Activated naive CD4-positive, alpha-beta T cell treated with anti-CD3 and anti-CD28 coated beads, Interleukin-2, amount 10 ng/mL, durations not matched to agents 7 days and 5 days (primary cell): ENCODE measurements at places on chromosomes 4 and X.

DNA sequence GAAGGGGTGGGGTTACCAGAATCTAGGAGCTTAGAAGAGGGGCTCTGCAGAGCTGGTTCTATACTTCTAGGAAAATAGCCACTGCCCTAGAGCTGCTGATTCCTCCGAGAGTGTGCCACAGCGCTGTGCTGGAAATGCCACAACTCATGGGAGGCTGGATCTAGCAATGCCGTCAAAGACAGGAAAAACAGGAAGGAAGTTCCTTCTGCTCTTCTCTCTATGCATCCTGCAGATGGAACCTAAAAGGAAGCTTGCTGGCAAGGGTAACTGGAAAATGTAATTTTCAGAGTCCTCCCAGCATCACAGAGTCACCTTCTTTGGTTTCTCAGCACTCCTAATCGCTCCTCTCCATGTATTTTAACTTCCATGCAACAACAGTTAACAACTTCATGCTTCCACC, 121.2 kb upstream of the TLL1 start:
- no peak overlapping the region for H3K27ac ChIP-seq
- no peak overlapping the region for H3K4me3 ChIP-seq
- H3K36me3 ChIP-seq, result no peaks in the 10 kb centered on the region
- no peaks in the 10 kb centered on the region for H3K27me3 ChIP-seq
- no peak for DNase-seq
- H3K4me1 ChIP-seq, result no peaks in the 10 kb centered on the region

GRCh38 chr4:2249526-2250356, 7.8 kb upstream of the HAUS3 start:
- H3K27ac ChIP-seq, result no peak overlapping the region
- peak; percentile 14 for DNase-seq
- H3K4me1 ChIP-seq, result peaks cover 10% of the 10 kb centered on the region
- peaks cover 2% of the 10 kb centered on the region for H3K36me3 ChIP-seq
- H3K27me3 ChIP-seq, result no peaks in the 10 kb centered on the region

- H3K4me1 ChIP-seq, result no peaks in the 10 kb centered on the region
- no peaks in the 10 kb centered on the region for H3K36me3 ChIP-seq
- DNase-seq, result no peak
Observed at GRCh38 chr4:34845926-34846325, 1398.4 kb downstream of the ARAP2 start.

- H3K36me3 ChIP-seq, result no peaks in the 10 kb centered on the region
- no peak for DNase-seq
- no peak overlapping the region for H3K4me3 ChIP-seq
- no peaks in the 10 kb centered on the region for H3K27me3 ChIP-seq
Observed at GRCh38 chr4:79788884-79789283, 284.1 kb downstream of the ANTXR2 start.

DNA sequence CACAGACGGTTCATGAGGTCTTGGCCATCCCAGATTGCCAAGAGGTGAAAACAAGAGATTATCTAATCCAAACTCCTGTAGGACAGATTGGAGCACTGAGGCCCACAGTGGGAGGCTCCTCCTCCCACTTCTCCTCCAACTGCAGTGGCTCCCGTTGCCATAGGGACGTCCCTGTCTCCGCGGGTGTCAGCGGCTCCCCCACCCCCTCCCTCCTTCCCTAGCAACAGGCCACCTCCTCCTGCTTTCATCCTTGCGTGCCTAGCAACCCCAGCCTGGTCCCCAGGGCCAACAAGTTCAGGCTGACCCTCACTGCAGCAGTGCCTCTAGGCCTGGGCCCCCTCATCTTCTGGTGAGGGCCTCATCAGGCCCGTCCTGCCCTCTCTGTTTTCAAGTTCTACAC, 6.8 kb upstream of the IQSEC2 start:
- peaks cover 35% of the 10 kb centered on the region for H3K4me1 ChIP-seq
- DNase-seq, result peak; percentile 54
- H3K36me3 ChIP-seq, result no peaks in the 10 kb centered on the region
- peak overlapping the region; percentile 69 for H3K4me3 ChIP-seq
- H3K27me3 ChIP-seq, result peaks cover 6% of the 10 kb centered on the region

- H3K27me3 ChIP-seq, result no peaks in the 10 kb centered on the region
- H3K27ac ChIP-seq, result no peak overlapping the region
- peaks cover 20% of the 10 kb centered on the region for H3K4me1 ChIP-seq
- no peak for DNase-seq
- no peak overlapping the region for H3K4me3 ChIP-seq
- H3K36me3 ChIP-seq, result no peaks in the 10 kb centered on the region
Observed at GRCh38 chr4:184292465-184292867, 74.8 kb upstream of the ENPP6 start.

GRCh38 chr4:56537147-56537546, 31.6 kb downstream of the ARL9 start:
- H3K36me3 ChIP-seq, result no peaks in the 10 kb centered on the region
- DNase-seq, result no peak
- no peak overlapping the region for H3K4me3 ChIP-seq
- H3K4me1 ChIP-seq, result no peaks in the 10 kb centered on the region
- H3K27ac ChIP-seq, result no peak overlapping the region

- no peak overlapping the region for H3K27ac ChIP-seq
- H3K4me1 ChIP-seq, result no peaks in the 10 kb centered on the region
- H3K36me3 ChIP-seq, result no peaks in the 10 kb centered on the region
- no peak for DNase-seq
- H3K27me3 ChIP-seq, result no peaks in the 10 kb centered on the region
- H3K4me3 ChIP-seq, result no peak overlapping the region
Observed at GRCh38 chr4:156820931-156821330, 150.7 kb downstream of the PDGFC start.

DNA sequence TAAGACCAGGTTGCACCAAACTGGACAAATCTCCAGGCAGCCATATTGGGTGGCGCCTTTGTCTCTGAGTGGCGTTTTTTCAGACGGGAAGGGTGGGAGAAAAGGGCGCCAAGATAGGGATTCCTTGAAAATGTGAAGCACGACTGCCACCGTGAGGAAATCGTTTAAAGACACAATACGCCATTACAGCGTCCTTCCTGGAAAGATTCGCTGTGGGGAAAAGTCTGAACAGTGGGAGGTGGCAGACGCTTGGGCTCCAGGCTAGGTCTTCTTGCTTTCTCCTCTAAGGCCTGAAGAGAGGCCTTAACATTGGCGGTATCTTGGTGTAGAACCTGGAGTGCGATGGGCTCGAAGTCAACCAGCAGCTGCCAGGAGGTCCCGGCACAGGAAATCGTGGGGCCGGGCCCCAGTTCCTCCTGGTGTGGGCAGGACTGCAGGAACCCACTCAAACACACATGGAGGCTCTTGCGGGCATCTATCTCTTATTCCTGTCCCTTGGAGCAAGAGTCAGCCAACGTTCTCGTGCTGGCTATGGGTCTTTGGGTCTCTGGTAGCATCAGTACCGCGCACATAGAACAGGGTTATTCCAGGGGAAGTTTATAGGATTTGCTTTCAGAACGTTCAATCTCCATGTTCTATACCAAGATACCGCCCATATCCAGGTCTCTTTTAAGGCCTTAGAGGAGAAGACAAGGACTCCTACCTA, 208.8 kb downstream of the OR13H1 start:
- no peaks in the 10 kb centered on the region for H3K4me1 ChIP-seq
- H3K27me3 ChIP-seq, result no peaks in the 10 kb centered on the region
- no peak overlapping the region for H3K4me3 ChIP-seq
- no peak for DNase-seq
- H3K27ac ChIP-seq, result no peak overlapping the region

DNA sequence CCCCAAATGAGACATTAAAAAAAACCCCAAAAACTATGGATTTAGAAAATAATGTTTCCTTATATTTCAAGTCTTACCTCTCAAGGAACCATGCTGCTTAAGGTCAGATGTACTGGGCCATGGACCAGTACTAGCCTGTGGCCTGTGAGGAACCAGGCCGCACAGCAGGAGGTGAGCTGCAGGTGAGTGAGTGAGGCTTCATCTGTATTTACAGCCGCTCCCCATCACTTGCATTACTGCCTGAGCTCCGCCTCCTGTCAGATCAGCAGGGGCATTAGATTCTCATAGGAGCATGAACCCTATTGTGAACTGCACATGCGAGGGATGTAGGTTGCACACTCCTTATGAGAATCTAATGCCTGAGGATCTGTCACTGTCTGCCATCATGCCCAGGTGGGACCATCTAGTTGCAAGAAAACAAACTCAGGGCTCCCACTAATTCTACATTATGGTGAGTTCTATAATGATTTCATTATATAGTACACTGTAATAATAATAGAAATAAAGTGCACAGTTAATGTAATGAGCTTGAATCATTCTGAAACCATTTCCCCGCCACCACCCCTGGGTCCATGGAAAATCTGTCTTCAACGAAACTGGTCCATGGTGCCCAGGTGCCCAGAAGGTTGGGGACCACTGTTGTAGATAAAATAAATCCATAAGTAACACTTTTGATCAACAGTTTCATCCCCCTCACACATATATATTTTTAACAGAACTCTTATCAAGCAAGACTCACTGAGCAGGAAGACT, 105.3 kb upstream of the CBR4 start:
- no peaks in the 10 kb centered on the region for H3K27me3 ChIP-seq
- H3K36me3 ChIP-seq, result no peaks in the 10 kb centered on the region
- no peak overlapping the region for H3K4me3 ChIP-seq
- no peak for DNase-seq
- H3K27ac ChIP-seq, result no peak overlapping the region

DNA sequence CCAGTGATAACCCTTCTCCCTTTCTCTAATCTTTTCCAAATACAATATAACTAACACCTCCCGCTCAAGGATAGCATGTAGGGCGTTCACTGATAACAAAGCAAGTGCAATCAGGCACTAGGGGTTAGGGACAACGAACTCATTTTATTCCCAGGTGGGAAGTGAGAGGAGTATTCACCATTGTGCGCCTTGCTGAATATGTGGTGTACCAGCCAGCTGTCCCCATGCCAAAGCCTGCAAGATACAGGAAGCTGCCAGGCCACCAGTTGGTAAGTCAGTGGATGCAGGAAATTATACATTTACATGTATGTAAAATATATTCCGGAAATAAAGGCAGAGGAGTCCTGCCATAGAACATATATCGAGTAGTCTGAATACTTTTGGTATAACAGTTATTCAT, 6.3 kb upstream of the HPRT1 start:
- no peaks in the 10 kb centered on the region for H3K27me3 ChIP-seq
- no peaks in the 10 kb centered on the region for H3K36me3 ChIP-seq

DNA sequence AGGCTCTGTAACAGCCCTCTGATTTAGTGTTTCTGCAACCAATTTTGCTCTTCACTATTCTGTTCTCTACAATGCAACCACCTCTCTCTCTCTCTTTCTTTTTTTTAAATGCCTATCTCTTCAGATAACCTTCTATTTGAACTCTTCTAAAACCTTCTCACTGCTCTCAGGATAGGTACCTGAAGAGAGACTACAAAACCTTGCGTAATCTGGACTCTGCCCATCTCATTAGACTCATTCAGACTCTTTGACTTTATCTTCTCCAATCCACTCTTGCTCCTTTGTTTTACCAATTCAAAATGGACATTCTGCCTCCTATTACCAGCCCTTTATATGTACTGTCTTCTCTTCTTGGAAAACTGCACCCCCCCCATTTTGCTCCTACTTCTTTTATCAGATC, 291.6 kb downstream of the CAMK2D start:
- H3K4me3 ChIP-seq, result no peak overlapping the region
- peaks cover 20% of the 10 kb centered on the region for H3K36me3 ChIP-seq
- no peaks in the 10 kb centered on the region for H3K4me1 ChIP-seq
- DNase-seq, result no peak
- no peaks in the 10 kb centered on the region for H3K27me3 ChIP-seq

DNA sequence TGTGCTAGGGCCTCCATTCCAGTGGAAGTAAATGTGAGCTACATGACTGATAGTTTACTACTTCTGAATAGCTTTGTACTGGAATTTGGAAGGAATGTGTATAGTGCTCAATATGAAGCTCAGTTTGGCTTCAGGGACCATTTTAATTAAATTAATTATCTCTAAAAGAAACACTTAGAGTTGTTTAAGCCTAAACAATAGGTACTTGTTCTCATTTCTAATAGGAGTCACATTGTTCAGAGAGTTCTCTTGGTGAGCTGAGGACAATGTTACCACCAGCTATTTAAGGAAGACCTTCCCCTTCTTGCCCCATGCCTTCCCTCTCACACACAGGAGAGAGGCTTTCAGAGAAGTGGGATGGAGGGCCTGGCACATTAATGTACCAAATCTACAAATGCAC, 78.3 kb downstream of the CHIC2 start:
- no peak for DNase-seq
- peaks cover 4% of the 10 kb centered on the region for H3K27me3 ChIP-seq
- no peak overlapping the region for H3K4me3 ChIP-seq

- no peak overlapping the region for H3K4me3 ChIP-seq
- DNase-seq, result no peak
- peaks cover 18% of the 10 kb centered on the region for H3K36me3 ChIP-seq
- no peak overlapping the region for H3K27ac ChIP-seq
- no peaks in the 10 kb centered on the region for H3K27me3 ChIP-seq
- no peaks in the 10 kb centered on the region for H3K4me1 ChIP-seq
Observed at GRCh38 chrX:118437283-118437682, 58.3 kb upstream of the DOCK11 start.

DNA sequence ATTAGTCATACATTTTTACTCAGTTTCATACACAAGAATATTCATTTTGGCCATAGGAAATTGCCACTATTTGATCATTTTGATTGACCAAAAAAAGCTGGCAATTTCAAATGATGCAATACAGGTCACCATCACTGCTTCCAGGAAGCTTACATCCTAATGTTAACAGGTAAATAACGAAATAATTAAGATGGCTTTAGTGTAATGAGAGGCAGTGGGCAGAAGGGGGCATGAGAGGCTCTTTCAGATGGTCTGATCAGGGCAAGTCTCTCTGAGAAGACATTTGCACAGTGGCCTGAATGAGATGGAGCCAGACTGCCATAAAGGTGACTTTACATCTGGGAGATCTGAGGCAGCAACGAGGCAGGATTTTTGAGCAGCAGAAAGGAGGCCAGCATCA, 170.7 kb downstream of the SLIT2 start:
- H3K27ac ChIP-seq, result no peak overlapping the region
- H3K27me3 ChIP-seq, result peaks cover 4% of the 10 kb centered on the region
- no peaks in the 10 kb centered on the region for H3K36me3 ChIP-seq
- peaks cover 12% of the 10 kb centered on the region for H3K4me1 ChIP-seq

GRCh38 chr4:92270908-92271307, 32.9 kb upstream of the GRID2 start:
- no peaks in the 10 kb centered on the region for H3K27me3 ChIP-seq
- H3K36me3 ChIP-seq, result no peaks in the 10 kb centered on the region
- no peak for DNase-seq
- H3K27ac ChIP-seq, result no peak overlapping the region
- no peaks in the 10 kb centered on the region for H3K4me1 ChIP-seq
- H3K4me3 ChIP-seq, result no peak overlapping the region

- no peak for DNase-seq
- no peaks in the 10 kb centered on the region for H3K27me3 ChIP-seq
- H3K36me3 ChIP-seq, result no peaks in the 10 kb centered on the region
- no peaks in the 10 kb centered on the region for H3K4me1 ChIP-seq
- H3K27ac ChIP-seq, result no peak overlapping the region
- no peak overlapping the region for H3K4me3 ChIP-seq
Observed at GRCh38 chr4:131427000-131427399, 1722.1 kb upstream of the PCDH10 start.

- no peaks in the 10 kb centered on the region for H3K27me3 ChIP-seq
- H3K36me3 ChIP-seq, result peaks cover 32% of the 10 kb centered on the region
- peak overlapping the region; percentile 96 for H3K27ac ChIP-seq
- peak overlapping the region; percentile 94 for H3K4me3 ChIP-seq
- H3K4me1 ChIP-seq, result peaks cover 50% of the 10 kb centered on the region
Observed at GRCh38 chr4:67546004-67546356, 677 bp upstream of the CENPC start.

GRCh38 chr4:6767386-6767747, 15.2 kb upstream of the KIAA0232 start:
- DNase-seq, result no peak
- H3K27me3 ChIP-seq, result peaks cover 44% of the 10 kb centered on the region
- peaks cover 13% of the 10 kb centered on the region for H3K4me1 ChIP-seq
- H3K4me3 ChIP-seq, result no peak overlapping the region
- H3K27ac ChIP-seq, result no peak overlapping the region
- no peaks in the 10 kb centered on the region for H3K36me3 ChIP-seq
